ENCODE measurements at places on chromosomes 13 and 19.

DNA sequence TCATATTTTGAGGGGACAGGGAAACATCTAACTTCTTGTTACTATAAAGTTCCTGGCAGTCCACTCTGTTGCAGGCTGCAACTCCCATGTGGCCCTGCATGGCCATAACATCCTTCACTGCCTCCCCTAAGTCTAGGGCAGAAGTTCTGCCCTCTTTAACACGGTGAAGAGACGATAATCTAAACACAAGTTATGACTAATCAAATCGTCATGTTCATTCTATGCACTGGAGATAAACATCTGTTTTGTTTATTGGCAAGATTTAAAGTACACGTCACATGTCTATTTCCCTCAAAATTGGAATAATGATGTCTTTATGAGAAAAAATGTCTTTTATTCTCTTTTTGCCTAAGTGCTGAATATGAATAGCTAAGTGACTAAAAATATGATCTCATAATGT, 1629.4 kb downstream of the PCDH9 start:
- no peak for DNase-seq

- no peak for DNase-seq
These were observed 605.3 kb upstream of the SPRY2 start for GRCh38 chr13:80946008-80946802.

DNA sequence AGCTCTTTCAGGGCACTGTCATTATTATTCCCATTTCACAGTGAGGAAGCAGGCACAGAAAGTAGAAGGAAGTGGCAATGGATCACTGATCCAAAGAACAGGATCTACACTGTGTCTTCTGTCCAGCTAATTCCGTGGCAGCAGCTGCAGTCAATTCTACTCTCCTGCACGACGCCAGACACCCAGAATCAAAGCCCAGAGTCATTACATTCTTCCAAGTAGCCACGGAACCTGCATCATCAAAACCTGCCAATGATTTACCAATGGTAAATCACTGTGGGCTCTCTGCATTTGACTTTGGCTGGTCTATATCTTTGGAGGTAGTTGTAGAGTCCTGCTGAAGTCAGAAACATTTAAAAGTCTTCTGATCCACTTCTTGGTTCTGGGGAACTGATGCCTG, 767.7 kb downstream of the LIG4 start:
- DNase-seq, result no peak

GRCh38 chr19:28176193-28176592, 1036.8 kb downstream of the UQCRFS1 start:
- no peak for DNase-seq

- DNase-seq, result peak; percentile 10
These were observed 539 bp downstream of the PLD3 start for GRCh38 chr19:40348961-40349507.

- no peak for DNase-seq
These were observed 1518.2 kb upstream of the PCDH20 start for GRCh38 chr13:62933809-62934208.

- no peak for DNase-seq
These were observed 514 bp downstream of the PRKACA start for GRCh38 chr19:14116918-14117578.

GRCh38 chr19:55640043-55640576, 692 bp upstream of the ZNF580 start:
- peak; percentile 77 for DNase-seq

DNA sequence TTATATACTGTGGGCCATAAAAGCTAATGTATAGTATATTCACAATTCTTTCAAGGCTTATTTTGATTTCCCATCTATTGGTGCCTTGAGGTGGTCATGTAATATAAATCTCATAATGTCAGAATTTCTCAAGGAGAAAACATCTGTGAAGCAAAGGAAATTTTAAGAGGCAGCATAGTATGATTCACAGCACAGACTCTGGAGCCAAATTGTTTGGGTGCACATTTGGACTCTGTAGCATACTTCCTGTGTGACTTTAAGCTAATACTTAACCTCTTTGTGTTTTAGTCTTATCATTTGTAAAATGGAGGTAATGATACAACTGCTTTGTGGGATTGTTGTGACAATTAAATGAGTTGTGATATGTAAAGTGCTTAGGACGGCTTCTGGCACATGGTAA, 67.6 kb downstream of the PIBF1 start:
- DNase-seq, result no peak

DNA sequence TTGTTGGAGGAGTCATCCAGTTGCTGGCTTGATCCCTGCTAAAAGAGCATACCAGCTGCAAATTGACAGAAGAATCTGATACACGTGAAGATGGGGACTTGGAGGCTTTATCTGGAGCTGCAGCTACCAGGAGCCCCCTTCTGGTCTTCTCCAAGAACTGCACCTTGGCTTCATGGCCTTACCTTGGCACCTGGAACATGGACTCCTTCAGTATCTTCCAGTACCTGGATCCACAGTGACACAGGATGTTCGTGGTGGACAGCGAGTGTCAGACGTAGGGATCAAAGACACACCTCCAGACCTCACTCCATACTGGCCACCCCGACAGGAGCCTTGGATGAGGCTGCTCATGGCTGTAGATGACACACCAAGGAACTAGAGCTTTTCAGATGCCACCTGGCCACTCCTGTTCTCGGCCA, 9.9 kb upstream of the ACSBG2 start:
- DNase-seq, result peak; percentile 79

DNA sequence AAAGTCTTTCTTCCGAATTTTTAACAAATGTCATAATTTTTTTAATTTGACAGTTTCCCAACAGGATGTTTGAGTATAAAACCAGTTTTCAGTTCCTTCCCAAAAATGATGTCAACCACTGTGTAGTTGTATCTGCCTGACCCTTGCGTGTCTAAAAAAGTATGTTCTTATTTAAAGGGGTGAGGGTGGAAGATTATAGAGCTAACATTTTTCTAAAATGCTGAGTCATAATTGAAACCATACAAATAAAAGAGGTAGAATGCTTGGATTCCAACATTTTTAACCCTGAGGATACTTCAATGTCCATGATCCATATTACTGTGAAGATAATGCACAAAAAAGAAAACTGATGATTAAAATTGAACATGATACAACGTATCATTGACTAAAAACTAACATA, 1388.8 kb downstream of the UQCRFS1 start:
- DNase-seq, result no peak

DNA sequence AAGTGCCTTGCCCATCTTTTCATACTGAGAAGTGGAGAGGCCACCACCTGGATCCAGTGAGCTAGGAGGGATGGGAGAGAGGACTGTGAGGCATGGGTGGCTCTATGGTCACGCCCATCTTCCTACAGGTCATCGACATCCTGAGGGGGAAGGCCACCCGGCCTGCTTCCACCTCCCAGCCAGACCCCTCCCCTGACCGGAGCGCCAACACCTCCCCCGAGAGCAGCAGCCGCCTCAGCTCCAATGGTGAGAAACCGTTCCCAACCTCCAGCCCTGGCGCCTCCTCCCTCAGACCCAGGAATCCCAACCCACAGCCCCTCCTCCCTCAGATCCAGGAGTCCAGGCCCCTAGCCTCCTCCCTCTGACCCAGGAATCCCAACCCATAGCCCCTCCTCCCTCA, 10.1 kb downstream of the BCL3 start:
- no peak for DNase-seq

GRCh38 chr13:80101040-80101439, 239.9 kb downstream of the SPRY2 start:
- DNase-seq, result no peak

DNA sequence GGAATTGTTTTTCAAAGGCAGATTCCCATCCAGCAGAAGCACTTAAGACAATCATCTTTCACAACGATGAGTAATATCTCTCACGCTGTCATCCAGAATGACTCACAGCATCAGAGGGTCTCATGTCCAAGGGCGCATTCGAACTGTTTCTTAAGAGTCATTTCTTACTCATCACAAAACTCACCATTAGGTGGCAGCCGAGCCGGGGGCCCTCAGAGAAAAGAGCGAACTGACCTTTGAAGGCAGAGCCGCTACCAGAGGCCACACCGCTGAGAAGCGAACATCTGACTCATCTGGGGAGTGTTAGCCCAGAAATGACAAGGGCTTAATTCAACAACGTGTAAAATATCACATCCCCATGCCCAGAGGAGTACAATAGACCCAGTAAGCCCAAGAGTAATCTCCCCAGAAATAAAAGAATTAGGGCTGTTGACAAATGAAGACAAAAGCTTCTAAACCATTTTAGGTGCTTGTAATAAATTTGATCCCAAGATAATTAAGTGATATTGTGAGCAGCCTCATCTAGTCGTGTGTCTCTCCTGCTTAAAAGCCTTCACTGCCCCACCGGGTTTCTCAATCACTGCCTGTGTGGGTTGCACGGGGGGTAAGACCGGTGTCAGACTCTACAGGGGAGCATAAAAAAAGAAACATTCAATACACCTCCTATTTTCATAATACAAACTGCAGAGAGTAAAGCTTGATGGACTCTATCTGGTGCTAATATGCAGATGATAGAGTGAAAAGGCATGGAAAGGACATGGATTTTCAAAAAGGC, 96.2 kb downstream of the CYSLTR2 start:
- peak; percentile 92 for DNase-seq

DNA sequence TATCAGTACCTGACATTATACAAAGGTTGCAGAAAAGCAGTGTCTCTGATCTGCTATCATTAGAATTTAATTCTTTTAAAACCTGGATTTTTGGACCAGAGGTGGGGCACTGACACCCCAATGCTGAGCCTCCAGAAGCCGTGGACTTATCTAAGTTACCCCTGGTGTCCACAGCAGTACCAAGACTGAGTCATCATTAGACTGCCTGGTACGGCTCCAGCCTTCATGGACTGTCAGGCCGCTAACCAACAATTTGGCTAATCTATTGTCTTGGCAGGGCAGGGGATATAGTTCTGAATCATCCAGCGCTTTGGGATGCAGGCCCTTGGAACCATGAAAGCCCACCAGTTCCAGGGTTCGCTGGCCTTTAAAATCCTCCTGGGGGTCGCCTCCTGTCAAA, 78.3 kb downstream of the TSHZ3 start:
- no peak for DNase-seq

DNA sequence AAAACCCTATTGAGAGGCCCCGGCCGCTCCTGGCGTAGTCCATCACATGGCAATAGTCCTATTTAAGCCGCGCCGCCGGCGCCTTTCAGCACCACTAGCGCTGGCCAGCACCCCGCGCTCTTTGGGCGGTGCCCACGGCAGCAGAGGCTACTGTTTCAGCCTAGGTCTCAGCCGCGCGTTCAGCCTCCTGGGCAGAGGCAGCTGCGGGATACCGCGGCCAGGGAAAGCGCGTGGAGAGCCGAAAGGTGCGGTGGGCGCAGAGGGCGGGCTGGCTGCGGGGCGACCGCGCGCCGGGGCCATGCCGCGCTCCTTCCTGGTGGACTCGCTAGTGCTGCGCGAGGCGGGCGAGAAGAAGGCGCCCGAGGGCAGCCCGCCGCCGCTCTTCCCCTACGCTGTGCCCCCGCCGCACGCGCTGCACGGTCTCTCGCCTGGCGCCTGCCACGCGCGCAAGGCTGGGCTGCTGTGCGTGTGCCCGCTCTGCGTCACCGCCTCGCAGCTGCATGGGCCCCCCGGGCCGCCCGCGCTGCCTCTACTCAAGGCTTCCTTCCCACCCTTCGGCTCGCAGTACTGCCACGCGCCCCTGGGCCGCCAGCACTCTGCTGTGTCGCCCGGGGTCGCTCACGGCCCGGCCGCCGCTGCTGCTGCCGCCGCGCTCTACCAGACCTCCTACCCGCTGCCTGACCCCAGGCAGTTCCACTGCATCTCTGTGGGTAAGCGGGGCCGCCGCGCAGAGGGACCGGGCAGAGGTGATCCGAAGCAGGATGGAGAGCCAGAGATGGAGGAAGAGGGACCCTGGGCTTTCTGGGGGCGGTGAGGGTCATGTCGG, at the start of gene GSX1:
GSX1 (plus strand) TSS at position 91 of the 826 bp plus-strand sequence; CDS start at position 299, 208 bp downstream.
- DNase-seq, result peak; percentile 31

DNA sequence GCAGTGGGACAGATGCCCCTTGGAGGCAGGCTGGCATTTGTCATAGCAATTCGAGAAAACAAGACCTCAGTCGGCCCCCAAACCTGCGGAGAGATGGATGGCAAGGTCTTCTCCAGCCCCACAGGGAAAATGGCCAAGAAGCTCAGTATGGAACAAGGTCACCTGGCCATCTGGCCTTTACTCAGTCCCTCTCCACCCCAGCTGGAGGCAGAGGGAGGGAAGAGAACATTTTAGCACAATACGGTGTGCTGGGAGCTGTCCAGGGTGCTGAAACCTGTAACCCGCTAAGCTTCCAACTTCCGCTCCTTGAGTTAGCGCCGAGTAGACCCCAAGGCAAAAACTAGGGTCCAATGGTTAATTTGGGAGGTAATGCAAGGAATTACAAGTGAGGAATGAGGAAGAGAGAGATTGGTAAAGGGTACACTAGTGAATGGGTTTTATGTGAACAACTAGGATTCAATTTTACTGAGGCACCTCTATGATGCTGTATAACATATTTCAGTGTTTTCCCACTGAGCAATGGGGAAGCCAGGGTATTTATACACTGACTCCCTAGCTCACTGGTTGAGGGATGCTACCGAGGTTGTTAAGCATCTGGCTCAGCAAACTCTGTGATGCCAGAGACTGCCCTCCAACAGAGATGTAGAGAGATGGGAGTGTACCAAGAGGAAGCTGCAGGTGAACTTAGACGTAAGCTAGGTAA, 64.3 kb downstream of the CACNA1A start:
- peak; percentile 4 for DNase-seq

- no peak for DNase-seq
These were observed 5.3 kb upstream of the SUCLA2 start for GRCh38 chr13:48006396-48006795.

DNA sequence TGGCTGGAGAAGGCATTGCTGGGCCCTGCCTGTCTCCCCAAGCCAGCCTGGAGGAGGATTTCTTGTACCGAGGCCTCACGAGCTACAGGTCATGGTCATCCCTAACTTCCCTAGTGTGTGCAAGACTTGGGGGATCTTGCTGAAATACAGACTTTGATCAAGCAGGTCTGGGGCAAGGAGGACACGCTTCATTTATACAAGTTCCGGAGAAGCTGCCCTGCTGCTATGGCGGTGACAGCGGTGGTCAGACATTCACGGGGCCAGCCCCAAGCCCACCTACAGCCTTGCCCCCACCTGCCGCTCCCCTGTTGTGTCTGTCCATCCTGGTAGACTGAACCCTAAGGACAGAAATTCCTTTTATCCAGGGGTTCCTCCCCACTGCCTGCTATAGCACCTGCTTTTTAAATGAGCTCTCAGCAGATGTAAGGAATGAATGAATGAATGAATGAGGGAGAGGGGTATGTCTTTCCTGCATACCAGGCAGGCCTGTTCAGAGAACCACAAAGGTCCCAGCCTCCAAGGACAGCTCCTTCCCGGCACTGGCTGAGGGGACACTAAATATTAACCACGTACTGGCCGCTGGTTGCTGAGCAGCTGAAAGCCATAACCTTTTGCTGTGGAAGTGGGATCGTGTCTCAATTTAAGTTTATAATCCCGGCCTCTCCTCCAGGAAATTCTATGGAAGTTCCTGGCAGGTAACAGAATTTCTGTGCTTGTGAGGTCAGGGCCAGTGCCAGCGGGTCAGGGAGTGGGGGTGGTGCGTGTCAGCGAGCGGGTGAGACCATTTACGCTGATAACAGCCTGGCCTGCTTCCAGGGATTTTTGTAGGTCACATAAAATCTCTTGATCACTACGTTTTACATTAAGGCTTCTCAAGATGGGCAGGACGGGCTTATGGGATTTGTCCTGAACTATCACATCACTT, 27.1 kb downstream of the TSSK6 start:
- no peak for DNase-seq

Data from activated CD4-positive, alpha-beta T cell treated with anti-CD3 and anti-CD28 coated beads, Interleukin-2, Interleukin-4, amounts not matched to agents 100 ng/mL and 50 ng/mL, durations not matched to agents 16 hours and 8 hours (primary cell).